ENCODE measurements at places on chromosomes 1 and 21.

DNA sequence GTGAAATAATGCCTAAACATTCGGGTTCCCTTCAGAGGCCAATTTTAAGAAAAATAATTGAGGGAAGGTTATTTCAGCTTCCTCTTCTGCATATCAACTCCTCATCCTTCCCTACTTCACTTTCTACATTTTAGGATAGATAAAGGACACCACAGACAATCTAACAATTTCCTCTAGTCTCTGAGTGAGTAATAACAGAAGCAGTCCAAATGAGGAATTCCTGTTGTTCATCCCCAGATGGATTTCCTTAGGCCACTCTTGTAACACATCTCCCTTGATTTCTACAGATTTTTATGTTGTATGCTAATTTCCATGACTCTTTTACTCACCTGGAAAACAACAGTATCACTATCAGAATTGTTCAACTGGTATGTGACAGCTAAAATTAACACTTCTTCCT, 87.7 kb upstream of the LYPLAL1 start:
- DNase-seq, result no peak

GRCh38 chr1:226629896-226630550, 81.5 kb downstream of the STUM start:
- no peak for DNase-seq

DNA sequence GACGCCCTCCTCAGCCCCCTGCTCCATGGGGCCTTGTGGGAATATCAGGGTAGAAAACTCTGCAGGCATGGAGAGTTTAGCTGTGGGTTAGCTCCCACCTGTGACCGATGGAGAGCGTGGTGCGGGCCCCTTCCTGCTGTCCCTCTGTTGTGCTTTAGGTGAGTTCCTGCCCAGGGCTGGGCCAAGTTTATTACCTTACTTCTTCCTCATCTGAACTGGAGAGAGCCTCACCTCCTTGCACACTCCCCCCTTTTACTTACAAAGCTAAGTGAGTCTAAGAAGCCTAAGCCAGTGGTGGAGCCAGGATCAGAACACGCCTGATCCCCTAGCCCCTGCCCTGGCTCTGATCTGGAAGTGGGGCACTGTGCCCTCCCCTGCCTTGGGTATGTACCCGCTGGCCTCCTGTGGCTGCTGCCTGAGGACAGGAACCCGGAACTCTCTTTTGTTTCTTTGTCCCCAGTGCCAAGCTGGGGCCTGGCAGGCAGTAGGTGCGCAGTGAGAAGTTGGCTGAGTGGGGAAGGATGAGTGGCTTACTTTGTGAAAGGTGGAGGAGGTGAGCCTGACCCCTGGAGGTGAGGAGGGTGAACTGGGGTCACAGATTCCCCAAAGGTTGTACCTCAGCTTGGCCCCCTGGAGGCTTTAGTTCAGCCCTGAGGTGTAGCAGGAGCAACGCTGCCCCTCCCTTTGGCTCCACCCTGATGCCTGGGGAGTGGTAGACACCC, 32.9 kb downstream of the ARHGEF10L start:
- no peak for DNase-seq

DNA sequence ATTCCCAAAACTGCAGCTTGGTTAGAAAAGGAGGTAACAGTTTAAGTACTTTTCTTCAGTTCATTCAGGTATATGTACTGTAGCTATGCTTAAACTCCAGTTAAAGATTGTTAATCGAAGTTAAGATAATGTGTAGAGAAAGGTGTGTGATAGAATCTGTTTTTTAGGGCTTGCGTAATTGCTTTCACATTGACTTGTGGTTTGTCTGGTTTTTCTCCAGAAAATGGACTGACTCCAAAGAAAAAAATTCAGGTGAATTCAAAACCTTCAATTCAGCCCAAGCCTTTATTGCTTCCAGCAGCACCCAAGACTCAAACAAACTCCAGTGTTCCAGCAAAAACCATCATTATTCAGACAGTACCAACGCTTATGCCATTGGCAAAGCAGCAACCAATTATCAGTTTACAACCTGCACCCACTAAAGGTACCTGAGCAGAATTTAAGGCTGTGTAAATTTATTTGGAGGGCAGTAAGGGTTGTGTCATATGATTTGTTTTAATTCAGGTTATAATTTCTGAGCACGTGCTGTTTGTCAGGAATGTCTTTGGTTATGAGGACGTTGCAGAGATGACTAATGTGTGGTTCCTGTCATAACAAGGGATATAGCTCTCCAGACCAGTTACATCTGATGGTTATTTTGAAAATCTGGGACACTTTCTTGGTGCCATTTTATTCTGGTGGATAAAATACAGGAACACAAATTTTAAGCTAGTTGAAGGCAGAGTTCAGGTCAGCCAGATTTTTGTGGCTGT, 26.0 kb downstream of the ATF6 start:
- no peak for DNase-seq

- no peak for DNase-seq
These were observed 12.5 kb upstream of the DNM3 start for GRCh38 chr1:171828794-171829193.

GRCh38 chr1:19309123-19309813, 2.7 kb downstream of the AKR7A2 start:
- no peak for DNase-seq

- peak; percentile 28 for DNase-seq
These were observed 213.0 kb downstream of the LMX1A start for GRCh38 chr1:165143437-165144065.

DNA sequence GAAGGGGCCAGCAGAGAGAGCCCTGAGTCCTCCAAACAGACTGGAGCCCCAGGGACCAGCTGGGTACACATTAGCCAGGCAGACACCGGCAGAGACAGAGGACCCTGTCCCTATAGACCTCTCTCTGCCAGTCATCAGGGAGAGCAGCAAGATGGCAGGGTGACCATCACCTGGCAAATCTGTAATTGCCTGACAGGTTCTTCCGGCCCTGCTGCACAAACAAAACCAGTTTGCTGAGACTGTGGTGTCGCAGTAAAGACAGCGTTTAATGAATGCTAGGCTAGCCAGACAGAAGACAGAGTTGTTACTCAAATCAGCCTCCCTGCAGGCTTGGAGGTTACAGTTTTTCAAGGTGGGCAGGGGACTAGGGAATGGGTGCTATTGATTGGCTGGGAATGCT, 618.9 kb downstream of the NPHP4 start:
- DNase-seq, result no peak

GRCh38 chr1:230109066-230109465, 42.0 kb downstream of the GALNT2 start:
- DNase-seq, result no peak

GRCh38 chr1:51294566-51295184, 35.7 kb downstream of the TTC39A start:
- no peak for DNase-seq

GRCh38 chr1:200367841-200368534, 41.8 kb downstream of the ZNF281 start:
- no peak for DNase-seq

- DNase-seq, result peak; percentile 71
These were observed 8.1 kb upstream of the CMPK1 start for GRCh38 chr1:47325528-47325927.

GRCh38 chr1:210250665-210250997, 18.0 kb downstream of the SERTAD4 start:
- DNase-seq, result no peak

GRCh38 chr1:36031441-36031840, 52.5 kb upstream of the TEKT2 start:
- DNase-seq, result no peak
